CD4-positive, alpha-beta T cell treated with Interleukin-6 for 4 hours (primary cell): ENCODE measurements at places on chromosomes 12 and 14.

- DNase-seq, result no peak
Measured at GRCh38 chr12:94204499-94205247, 56.3 kb downstream of the PLXNC1 start.

- DNase-seq, result no peak
Measured at GRCh38 chr14:86779416-86779815, 1213.6 kb downstream of the GALC start.

DNA sequence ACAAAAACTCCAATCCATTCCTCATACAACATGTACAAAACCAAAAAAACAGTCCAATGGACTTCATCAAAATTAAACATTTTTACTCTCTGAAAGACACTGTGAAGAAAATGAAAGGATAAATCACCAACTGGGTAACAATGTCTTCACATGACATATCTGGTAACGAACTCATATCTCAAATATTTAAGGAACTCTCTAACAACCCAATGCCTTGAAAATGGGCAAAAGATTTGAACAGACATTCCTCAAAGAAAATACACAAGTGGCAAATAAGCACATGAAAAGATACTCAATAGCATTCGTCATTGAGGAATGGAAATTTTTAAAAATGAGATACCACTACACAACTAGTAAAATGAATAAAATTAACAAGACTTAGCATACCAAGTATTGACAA lies 198.7 kb upstream of the RASSF8 start:
- no peak for DNase-seq

DNA sequence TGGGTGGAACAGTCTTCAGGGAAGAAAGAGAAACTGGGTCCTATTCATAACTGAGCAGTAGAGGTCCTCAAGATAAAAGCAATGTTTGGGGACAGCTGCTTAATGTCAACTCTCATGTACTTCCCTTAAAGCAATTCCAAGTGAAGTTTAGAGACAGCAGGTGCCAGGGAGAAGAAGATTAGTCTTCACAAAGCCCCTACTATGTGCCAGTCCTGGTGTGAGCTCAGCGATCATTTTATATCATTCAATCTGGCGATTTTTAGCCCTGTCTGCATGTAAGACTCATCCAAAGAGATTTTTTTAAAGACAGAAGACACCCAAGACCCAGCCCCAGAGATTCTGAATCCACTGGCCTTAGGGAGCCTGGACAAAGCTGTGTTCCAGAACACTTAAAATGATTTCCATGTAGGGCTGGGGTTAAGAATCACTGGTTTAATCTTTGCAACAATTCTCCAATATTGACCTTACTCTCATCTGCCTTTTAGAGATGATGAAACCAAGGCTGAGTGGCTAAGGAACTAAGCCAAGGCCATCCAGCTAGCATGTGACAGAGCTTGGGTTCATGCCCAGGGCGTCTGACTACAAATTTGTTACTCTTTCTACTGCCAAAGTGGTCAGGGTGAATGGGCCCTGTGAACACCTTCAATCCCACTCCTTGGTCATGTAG lies 404.5 kb upstream of the TBX3 start:
- no peak for DNase-seq

DNA sequence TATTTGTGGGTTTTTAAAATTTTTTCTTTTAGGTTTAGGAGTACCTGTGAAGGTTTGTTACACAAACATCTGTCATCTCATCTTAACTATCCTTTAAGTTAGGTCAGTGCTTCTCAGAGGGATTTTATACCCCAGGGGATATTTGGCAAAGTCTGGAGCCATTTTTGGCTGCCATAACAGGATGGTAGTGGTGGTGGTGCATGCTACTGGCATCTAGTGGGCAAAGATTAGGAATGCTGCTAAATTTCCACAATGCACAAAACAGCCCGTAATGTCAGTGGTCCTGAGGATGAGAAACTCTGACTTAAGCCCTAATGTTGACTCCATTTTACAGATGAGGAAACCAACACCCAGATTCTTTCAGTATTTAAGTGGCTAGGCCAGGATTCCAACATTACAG lies 85.2 kb upstream of the MYF6 start:
- no peak for DNase-seq

- DNase-seq, result no peak
Measured at GRCh38 chr14:104285508-104285840, 147.1 kb downstream of the KIF26A start.

GRCh38 chr12:62123721-62124203 lies 136.4 kb upstream of the USP15 start:
- peak; percentile 38 for DNase-seq

GRCh38 chr12:43444940-43445564 lies 107.0 kb downstream of the ADAMTS20 start:
- DNase-seq, result peak; percentile 54

- no peak for DNase-seq
Measured at GRCh38 chr12:121858662-121859572, at the start of gene HPD. Gene HPD (minus strand): TSS chr12:121858859. CDS start chr12:121858823, 36 bp downstream.

DNA sequence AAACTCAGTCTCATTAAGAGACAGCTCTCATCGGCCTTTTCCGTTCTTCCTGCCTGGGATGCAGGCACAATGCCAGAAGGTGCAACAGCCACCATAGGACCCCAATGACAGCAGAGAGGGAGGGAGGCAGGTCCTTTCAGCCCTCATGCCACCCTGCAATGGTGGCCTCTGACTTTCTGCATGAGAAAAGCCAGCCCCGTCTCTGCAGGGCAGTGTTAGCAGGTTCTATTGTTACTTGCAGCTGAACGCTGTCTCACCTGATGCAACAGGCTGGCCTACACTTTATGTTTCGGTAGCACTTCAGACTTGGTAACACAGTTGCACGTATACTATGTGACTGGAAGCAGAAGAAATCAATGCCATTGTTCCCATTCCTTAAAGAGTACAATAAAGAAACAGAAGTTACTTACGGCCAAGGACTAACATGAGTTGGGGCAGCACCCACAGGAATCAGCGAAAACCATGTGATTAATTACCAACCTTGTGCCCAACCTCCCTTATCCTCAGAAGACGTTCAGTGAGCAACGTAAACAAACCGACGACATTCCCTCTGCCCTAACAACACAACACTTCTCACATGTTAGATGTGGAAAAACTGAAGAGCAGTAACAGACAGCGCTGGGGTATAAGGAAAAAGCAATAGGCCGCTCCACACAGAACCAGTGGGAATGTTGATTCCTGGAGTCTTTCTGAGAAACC lies 102.1 kb downstream of the RIMBP2 start:
- DNase-seq, result no peak

DNA sequence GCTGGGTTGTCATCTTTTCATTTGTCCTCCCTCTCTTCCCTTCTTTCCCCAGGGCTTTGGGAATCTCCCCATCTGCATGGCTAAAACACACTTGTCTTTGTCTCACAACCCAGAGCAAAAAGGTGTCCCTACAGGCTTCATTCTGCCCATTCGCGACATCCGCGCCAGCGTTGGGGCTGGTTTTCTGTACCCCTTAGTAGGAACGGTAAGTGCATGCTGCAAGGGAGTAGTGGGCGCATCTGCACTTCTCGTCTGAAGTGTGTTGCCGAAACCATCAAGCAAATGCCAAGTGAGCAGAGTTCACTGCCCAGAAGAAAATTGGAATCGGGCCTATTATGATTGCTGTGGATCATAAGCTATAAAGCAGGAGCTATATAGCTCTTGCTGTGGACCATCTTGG lies 10.6 kb upstream of the AKAP5 start:
- DNase-seq, result no peak

DNA sequence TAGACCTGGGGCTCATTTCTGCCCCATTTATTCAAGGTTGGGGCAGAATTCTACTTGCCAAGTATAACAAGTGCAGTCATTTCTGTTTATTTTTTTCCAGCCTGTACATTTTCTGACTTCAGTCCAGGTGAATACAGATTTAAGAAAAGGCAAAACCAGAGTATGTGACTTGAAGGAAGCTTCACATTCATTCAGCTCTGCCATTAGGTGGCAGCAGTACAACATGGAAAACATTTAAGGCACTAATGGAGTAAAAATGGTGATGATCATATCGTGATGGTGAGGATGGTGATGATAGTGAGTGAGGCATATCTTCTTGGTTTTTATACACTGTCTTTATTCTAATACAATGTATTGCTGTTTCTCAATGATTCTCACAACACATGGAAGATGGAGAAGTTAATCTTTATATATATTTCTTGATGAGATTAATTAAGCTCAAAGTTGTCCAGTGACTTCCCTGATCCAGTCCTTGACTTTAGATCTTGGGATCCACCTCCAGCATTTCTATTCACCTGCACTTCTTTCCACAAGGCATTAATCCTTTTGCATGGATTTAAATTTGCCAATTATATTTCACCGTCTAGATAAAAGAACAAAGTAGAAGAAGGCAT lies 176.7 kb upstream of the SEL1L start:
- DNase-seq, result no peak

- no peak for DNase-seq
Measured at GRCh38 chr12:67042697-67043131, 226.4 kb upstream of the CAND1 start.

DNA sequence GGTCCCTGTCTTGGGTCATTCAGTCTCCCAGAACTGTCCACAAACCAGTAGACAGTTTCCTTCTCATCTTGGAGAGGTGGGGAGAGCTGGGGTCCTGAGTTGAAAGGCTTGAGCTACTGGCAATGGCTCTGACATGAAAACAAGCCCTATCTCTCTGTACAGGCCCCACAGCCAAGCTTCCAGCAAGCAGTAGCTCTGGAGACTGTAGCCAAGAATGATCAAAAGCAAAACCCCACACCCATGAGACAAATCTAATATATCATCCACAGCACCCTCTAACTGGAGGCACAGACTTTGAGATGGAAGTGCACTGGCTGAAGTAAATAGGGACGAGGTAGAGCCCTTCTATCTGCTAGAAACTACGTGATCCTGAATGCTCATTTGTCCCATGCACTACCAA lies 40.9 kb downstream of the RERG start:
- no peak for DNase-seq

- DNase-seq, result no peak
Measured at GRCh38 chr12:65952737-65953209, 128.5 kb downstream of the HMGA2 start.

- DNase-seq, result no peak
Measured at GRCh38 chr14:77046721-77047120, 18.2 kb upstream of the IRF2BPL start.

DNA sequence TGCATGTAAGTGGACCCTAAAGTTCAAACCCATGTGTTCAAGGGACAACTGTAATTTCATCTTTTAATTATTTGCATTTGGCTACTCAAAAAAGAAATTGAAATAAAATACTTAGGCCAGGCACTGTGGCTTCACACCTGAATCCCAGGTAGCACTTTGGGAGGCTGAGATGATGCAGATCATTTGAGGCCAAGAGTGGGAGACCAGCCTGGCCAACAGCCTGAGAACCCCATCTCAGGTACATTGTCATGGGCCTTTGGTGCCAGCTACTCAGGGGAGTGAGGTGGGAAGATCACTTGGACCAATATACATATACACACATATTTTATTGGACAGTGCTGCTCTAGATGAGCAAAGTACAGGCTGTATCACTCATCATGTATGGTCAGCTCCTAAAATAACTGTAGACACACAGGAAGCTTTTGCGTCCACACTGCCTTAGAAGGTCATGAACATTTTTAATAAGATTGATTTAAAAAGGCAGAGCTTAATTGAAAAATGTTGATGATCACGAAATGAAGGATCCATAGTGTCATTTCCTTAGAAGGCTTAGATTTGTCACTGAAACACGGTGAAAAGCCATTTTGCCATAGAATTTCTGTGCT lies 2.5 kb upstream of the ZCCHC8 start:
- no peak for DNase-seq

DNA sequence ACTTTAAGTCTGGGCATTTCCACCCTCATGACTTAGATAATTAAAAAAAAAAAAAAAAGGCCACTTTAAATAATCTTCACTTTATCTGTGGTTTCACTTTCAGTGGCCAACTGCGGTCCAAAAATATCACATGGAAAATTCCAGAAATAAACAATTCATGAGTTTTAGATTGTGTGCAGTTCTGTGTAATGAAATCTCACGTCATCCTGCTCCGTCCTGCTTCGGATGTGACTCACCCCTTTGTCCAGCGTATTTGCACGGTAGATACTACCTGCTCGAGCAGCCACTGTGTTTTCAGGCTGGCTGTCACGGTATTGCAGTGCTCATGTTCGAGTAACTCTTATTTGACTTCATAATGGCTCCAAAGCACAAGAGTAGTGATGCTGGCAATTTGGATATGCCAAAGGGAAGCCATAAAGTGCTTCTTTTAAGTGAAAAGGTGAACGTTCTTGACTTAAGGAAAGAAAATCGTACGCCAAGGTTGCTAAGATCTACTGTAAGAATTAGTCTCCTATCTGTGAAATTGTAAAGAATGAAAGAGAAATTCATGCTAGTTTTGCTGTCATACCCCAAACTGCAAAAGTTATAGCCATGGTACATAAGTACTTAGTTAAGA lies 2.4 kb downstream of the E2F7 start:
- no peak for DNase-seq

- no peak for DNase-seq
Measured at GRCh38 chr14:99752486-99753121, 40.6 kb upstream of the EML1 start.

GRCh38 chr14:86430853-86431252 lies 900.9 kb downstream of the FLRT2 start:
- no peak for DNase-seq

GRCh38 chr12:49349266-49349665 lies 2.6 kb downstream of the DNAJC22 start:
- no peak for DNase-seq

- DNase-seq, result no peak
Measured at GRCh38 chr14:61342932-61343331, 21.6 kb downstream of the PRKCH start.

DNA sequence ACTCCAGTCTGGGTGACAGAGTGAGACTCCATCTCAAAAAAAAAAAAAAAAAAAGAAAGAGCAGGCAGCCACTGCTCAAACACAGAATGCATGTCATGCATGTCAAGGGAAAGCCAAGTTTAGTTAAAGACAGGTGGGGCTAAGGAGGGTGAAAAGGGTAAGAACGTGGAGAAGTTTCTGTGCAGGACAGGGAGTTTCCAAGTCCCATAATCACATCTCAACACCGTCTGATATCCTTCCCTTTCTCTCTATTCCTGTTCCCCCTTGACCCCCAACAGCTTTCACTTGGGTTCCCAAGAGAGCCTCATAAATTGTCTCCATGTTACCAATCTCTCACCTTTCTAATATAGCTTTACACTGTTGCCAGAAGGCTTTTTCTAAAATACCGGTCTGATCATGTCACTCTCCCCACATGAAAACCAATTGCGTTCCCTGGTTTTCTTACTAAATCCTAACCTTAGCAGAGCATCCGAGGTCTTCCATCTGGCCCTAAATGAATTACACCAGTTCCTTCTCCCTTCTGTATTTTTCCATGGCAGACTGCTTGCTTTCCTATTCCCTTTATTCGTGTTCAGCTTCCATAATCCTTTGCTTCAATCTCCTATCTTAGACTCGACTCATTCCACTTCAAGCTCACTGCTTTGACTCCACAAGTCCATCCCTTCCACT lies 37.0 kb downstream of the LIMA1 start:
- no peak for DNase-seq

GRCh38 chr12:76337583-76337982 lies 10.6 kb downstream of the BBS10 start:
- DNase-seq, result no peak

DNA sequence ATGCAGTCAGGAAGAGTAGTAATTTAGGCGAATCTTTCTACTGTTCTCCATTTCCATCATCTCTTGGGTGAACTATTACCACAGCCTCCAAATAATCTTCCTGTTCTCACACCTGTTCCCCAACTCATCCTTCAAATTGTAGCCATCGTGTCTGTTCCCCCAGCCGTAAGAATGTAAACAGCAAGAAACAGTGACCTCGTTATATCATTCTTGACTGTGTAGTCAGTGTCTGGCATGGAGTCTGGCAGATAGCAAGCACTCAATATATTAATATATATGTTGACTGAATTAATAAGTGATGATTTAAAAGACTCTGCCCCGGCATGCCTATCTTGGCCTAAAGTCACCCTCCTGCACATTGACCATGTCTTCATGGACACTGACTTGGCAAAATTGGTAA lies 20.3 kb downstream of the PDE6H start:
- no peak for DNase-seq
